Hippocampal formation (tissue), 2 donors: ENCODE measurements at places on chromosomes 3 and 15.
A peak's percentile ranks its signal among the peaks of the same experiment; 100 is the strongest.

- no peak for DNase-seq
These were observed 6.7 kb downstream of the CAPN3 start for GRCh38 chr15:42365921-42366550.

- DNase-seq, result no peak
These were observed 107.9 kb downstream of the STAC start for GRCh38 chr3:36488077-36488789.

DNA sequence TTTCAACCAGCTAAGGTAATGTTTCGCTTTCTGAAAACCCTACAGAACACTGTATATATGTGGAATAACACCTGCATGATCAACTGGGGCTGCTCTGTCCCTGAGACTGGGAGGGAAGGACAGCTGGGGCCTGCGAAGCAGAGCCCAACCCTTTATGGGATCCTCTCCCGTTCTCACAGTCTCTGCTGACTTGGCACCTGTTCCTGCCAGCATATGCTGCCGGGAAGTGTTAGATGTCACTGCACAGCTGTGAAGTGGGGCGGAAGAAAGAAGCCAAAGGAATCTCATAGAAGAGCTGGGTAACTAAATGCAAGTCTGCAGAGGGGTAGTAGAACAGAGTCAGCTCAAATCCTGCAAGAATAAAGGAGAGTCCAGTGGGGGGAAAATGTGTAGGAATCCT lies 29.6 kb downstream of the LRRC3B start:
- peak; percentile 23 for DNase-seq

- no peak for DNase-seq
These were observed 8.7 kb upstream of the ACSBG1 start for GRCh38 chr15:78243058-78243457.

- no peak for DNase-seq
These were observed 155.7 kb downstream of the SLCO3A1 start for GRCh38 chr15:92009162-92009561.

- DNase-seq, result no peak
These were observed 57.6 kb downstream of the FNDC3B start for GRCh38 chr3:172096881-172097420.

DNA sequence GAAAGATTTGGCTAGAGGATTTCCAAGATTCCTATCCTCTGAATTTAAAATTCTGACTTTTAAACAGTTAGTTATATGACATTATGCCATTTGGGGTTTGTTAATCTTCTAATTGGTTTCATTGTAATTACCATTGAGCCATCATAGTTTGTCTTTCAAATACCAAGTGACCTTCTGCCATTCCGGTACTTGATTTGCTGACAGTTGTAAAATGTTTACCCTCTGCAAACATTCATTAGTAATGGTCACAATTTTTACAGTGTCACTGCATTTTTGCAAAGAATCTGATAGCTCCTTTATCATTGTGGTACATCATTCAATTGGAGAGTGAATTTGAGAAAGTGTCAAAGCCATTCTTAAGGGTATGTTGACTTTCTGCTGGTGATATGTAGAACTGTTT lies 645.0 kb upstream of the TBL1XR1 start:
- no peak for DNase-seq

DNA sequence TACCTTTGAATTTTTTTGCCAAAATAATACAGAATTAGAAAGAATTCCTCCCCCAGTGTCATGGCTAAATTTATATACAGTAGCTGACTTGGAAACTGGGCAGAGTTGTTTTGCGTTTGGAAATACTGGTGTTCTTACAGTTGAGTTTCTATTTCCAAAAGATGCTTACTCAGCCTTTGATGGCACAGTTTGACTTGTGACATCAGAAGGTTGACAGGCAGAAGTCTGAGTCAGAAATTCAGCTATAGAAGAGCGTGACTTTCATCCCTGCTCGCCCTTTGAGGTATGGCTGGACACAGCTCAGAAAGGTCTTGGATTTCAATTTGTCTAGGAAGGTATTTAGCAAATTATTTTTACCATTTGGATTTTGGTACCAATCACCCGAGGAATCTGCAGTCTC lies 175.8 kb downstream of the VGLL4 start:
- DNase-seq, result no peak

DNA sequence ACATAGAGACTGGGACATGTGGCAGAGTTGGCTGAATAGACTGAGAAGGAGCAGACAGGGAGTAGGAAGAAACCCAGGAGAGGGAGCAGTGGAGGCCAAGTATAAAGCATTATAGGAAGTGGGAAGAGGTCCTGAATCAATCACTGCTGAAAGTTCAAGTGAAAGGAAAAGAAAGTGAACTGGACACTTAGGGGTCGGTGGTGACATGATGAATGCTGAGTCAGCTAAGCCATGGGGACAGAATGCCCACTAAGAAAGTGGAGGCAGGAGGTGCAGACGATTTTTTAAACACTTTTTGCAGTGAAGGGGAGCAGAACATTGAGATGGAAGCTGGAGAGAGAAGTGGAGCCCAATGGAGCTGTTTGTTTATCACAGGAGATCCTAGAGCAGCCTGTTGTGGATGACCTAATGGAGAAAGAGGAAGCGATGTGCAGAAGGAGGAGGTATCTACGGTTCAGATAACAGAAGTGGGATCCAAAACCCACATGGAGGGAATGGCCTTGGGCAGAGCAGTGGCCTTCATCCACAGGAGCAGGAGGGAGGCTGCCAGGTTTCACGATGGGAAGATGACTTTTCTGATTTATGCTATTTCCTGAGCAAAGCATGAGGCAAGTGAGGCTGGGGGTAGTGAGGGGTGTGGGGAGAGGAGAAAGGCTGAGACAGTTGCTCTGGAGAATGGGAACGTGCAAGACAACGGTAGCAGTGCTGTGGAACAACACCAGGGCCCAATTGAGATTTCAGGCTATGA lies 208.2 kb downstream of the RPLP1 start:
- no peak for DNase-seq
